Activated naive CD4-positive, alpha-beta T cell treated with anti-CD3 and anti-CD28 coated beads, Interleukin-2, amount 50 U/mL, for 72 hours (primary cell): ENCODE measurements at places on chromosomes 7 and 10.

DNA sequence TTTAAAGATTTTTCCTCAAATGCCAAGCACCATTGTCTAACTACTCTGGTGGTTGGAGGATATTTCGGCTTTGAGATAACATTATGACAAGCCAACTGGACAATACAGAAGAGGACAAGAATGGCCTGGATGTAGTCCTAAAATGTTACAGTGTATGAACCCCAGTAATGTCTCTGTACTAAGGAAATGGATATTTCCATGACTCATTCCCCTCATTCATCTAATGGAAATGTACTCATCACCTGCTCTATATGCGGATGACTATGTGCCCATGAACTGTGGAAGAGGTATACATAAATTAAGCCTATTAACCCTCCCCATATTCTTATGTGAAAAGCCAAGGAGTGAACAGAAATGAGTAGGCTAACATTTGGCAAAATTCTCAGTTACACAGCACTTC, 207.9 kb downstream of the CACNA2D1 start:
- no peak for DNase-seq

DNA sequence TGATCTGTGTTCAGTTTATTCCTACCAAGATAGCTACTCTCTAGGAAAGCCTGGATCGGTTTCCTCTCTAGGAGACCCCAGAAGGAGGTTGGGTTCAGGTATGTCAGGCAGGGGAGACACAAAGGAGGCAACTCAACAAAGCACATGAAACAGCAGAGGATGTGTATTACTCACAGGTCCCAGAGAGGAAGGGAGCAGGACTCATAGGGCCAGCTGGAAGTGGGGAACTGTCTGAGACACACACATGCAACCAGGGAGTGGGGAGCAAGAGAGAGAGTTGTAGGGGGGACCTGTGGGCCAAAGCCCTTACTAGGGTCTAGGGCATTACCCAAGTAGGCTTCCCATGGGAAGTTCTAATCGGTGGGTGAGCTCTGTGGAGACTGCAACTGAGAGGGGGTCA, 10.2 kb upstream of the NRP1 start:
- no peak for DNase-seq

- no peak for DNase-seq
Measured at GRCh38 chr7:1676550-1677078, 6.5 kb downstream of the ELFN1 start.

- no peak for DNase-seq
Measured at GRCh38 chr7:85725026-85725425, 538.2 kb upstream of the SEMA3D start.

GRCh38 chr10:112821038-112821437, 129.0 kb upstream of the TCF7L2 start:
- DNase-seq: no peak

DNA sequence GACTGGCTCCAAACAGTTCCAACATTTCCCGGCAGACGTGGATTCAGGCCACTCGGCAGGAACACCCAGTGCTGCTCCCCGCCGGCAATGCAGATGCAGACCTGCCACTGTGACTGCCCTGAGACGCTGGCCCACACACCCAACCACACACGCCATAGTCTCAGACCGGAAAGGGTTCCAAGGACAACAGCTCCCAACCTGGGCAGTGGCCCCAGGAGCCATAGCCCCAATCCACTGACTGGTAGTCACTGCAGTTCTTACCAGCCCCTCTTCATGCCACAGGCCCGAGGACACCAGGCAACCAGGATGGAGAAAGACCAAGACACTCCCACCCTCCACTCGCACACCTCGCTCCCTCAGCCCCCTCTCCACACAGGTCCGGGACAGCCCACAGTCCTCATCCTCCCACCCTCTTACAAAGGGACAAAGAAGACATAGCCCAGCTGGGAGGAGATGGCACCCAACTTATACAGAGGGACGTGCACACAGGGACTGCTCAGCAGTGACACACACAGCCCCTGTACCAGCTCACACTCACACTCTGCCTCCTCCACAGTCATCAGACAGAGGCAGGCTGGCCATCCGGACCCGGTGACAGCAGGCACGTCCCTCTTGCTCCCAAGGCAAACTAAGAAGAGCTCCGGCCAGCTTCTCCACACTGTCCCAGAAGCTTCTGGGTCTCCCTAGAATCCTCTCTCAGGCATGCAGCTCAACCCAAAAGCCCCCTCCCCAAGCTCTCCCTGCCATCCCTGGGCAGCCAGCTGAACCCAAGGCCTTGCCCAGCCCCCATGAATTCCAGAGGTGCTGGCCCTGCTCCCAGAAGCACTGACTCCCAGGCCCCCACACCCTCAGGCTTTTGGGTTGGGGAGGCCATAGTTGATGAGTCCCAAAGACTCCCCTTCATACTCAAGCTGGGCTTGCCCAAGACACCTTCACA, 24.8 kb downstream of the KCNH2 start:
- no peak for DNase-seq

DNA sequence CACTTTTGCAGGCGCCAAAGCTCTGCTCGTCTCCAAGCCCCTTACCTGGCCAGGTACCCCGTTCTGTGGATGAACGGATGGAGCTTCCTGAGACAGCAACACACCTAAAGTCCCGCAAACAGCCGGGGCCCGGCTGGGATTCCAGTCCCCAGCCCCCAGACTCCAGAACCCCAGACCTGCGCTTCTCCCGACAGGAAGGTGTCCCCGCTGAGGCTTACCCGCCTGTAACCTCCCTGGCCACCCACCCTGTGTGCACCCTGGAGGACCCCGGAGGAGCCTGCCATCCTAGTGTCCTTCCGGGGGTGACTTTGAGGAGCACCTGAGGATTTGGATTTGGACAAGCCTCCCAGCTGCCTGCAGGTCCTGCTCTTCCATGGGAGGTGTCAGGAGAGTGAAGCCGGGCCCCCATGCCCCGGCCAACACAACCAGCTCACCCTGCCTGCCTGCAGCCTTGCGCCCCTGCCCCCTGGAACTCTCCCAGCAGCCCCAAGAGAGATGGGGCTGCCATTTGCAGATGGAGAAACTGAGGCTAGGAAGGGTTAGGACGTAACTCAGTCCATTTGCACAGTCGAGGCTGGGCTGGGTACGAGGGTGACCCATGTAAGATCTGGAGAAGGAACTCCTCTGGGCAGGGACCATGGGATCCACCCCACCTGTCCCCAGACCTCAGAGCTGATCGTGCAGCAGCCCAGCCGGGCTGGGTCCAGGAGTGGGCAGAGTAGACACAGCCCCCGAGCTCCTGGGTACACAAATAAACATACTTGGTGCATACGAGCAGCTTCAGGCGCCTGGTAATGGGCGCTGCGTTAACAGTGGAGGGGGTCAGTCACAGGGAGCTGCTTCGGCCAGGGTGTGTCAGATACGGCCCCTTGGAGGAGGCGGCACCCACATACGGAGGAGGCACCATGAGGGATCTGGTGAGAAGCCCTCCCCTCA, 31.9 kb downstream of the UNCX start:
- DNase-seq: no peak

DNA sequence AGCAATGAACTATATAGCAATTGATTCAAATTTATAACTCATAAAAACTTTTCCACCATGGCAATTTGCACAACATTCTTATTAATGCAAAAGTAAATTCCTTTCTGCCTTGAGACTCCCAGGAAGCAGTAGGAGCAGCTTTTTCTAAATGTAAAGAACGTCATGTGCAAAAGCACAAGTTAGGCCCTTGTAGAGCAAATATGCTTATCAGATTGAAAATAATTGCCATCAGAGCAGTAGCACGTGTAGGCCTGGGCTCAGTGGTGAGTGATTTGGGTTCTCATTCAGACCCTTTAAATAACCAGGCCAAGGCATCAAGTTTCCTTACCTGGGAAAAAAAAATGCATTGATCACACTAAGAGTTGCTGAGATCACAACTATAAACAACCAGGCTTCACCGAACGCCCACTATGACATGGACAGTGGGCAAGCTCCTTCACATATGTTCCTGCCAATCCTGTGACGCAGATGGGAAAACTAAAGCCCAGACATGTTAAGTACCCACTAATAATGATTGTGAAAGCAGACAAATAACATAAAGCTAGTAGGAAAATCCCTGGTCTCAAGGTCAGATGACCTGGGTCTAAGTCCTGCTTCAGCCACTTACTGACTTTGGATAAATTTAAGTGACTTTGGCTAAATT, 22.1 kb upstream of the SAR1A start:
- DNase-seq: no peak

GRCh38 chr10:85284778-85285770, 956.7 kb downstream of the CCSER2 start:
- no peak for DNase-seq

DNA sequence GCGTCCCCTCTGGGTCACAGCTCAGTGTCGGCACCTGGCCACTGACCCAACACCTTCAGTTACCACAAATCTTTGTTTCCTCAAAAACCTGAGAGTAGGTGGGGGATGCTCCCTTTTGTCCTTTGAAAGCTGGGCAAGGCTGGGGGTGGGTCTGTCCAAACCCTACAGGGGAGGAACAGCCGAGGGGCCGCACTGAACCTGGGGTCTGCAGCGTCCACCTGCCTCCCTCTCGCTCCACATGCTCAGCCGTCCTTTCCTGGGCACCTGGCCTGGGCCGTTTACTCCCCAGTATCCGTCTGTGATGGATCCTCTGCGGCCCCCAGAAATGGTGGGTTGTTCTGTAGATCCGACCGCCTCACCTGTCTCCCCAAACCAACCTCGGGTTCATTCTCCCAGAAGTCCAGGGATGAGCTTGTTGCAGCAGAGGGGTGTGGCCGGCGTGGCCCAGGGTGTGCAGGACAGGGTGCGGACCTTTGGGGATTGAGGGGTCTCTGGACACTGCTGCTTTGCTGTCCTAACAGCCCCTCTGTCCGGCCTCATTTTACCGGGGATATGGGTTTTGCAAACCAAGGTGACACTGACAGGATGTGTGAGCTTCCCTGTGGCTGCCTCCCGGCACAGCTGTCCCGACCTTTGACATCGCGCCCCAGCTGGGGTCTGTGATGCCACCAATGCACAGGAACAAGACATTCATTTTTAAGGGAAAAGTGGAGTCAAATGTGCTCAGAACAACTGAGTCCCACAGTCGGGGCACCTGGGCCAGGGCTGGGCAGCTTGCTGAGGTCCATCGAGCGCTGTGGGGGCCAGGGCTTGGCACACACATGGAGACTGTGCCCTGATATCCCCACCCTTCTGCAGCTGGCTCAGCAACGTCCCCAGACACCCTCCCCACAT, 115.9 kb downstream of the VIPR2 start:
- DNase-seq: no peak

DNA sequence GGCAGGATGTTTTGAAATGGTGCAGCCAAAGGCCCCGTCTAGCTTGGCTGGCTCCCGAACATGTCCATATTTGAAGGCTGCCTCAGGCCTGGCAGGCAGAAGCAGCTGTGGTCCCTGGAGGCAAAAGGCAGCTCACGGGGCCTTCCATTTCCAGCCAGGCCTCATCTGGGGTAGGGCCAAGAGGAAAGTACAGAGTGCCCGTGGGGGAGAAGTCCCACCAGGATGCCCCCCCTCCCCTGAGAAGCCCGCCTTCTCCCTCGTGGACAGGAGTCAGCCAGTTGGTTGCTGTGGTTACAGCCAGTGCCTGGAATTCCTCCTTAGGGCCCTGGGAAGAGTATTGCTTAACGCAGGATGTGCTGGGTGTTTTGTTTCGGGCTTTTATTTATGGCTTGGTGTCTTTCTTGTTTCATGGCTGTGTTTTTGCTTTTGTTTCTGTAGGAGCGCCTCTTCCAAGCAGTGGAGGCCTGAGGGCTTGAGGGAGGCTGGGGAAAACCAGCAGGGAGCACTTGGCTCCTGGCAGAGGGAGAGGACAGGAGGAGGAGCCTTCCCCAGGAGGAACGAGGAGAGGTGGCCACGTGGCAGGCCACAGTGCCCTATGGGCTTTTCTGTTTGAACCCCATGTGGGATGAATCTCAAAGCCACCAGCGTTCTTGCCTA, 45.4 kb downstream of the CHST3 start:
- no peak for DNase-seq

DNA sequence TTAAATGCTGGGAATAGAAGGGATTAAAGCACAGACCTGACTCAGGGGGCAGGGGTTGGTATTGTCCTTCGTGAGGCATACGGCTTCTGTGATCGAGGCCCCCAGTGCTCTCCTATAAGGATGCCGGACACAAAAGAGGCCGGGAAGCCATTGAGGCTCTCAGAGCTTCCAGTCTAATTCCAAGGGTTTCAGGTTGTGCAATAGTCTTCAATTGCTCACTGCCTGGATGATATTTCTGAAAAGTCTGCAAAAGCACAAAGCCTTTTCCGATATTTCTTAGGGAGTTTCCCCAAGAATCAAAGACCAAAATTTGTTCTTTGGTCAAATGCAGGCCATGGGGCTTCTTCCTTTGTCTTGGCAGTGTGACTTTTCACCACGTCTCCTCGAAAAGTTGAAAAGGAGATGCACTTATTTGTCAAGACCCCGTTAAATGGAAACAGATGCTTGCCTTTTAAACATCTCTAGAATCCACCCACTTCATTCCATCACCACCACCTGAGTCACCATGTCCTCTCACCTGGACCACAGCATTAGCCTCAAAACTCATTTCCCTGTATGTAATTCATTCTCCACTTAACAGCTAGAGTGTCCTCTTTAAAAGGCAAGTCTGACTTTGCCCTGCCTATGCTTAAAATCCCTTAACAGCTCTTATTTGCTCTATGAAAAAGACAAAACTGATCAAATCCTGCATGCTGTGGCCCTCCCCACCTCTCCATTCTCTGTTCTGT, 134.8 kb upstream of the NAMPT start:
- no peak for DNase-seq

GRCh38 chr10:66349726-66350125, 576.1 kb upstream of the LRRTM3 start:
- DNase-seq: no peak

DNA sequence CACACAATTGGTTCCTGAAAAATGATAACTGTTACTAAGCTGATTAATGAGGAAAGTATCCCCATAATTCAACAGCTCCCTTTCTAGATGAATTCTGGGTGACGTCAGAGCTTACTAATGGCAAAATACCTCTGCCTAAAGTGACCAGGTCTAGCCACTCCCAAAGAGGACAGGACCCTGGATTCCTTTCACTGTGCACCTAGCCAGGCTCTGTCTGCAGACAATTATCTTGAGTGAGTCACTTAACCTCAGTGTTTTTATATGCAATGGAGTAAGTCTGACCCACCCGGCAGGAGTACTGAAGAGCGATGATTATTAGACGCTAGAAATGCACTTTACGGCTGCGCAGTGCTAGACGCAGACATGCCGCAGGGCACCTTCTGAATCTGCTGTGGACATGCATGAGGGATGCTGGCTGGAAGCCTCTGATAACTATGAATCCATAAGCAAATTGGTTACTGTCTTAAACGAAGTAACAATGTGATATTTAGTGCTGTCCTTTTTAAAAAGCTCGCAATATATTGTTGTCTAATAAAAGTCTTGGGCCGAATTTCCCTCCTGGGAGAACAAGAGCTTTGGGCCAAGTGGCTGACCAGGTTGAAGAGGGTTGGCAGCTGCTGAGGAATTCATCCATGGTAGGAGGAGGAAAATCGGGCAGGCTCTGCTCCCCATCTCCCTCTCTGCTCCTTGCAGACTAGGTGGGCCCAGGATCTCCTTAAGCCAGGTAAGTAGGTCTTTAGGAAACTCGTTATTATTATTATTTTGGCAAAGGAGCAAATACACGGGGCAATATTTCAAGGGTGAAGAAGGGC, 4.6 kb upstream of the INPP5A start:
- DNase-seq: no peak

DNA sequence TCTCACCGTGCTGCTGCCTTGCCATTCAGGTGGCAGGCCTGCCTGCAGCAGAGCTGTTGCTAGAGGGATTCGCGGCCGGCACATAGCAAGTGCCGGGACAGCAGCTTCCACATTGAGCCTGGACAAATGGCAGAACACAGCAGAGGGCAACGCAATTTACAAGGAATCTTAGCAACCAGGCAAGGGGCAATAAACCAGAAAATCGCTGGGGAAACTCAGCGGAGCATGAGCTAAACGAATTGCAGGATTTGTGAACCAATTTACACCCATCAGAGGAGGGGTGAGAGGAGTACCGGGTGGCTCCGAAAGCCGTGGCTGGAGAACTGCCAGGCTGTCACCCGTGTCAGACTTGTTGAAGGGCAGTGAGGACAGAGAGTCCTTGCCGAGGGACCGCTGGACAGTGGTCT, 58.6 kb upstream of the LOXL4 start:
- no peak for DNase-seq
